ENCODE measurements at places on chromosomes 6 and 20. TPM values are rescaled to one million over a fixed set of nuclear protein-coding genes. Genes with fewer than 3 reads are reported as not detected.

DNA sequence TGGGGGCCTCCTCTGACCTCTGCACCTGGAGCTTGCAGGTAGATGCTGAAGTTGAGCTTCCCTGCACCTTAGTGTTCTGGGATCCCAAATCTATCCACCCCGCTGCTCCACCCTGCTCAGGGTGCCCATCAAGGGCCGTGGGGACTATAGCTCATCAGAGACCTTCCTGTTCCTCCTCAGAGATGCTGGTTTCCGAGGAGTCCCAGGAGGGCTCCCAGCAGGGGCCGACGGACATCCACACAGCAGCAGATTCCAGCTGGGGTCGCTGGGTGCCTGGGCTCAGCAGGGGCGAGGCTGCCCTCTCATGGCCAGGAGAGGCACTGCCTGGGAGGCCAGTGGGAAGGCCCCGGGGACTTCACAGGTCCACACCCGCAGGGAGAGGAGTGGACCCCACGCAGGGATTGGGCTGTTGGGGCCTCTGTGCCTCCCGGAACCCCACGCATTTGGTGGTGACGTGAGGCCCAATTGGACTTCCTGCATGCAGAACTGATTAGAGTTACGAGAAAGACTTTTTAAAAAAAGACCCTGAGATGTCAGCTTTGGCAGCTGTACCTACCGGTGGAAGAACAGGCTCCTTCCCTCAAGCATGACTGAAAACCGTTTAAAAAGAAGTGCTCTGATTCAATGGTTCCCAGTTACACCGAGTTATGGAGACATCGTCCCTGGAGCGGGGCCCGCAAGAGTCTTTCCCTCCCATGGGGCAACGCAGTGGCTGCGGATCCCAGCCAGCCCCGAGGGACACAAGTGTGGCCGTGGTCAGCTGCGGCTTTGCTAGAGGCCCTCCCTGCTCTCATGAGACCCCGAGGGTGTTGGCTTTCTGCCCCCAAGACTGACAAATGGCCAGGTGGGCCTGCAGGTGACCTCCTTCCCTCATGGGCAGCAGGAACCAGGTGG, 25.3 kb upstream of the SLCO4A1 start:
- DNase-seq: peak; percentile 74

HLA-DQA1 gene
- total RNA-seq: 30.1 TPM

DNA sequence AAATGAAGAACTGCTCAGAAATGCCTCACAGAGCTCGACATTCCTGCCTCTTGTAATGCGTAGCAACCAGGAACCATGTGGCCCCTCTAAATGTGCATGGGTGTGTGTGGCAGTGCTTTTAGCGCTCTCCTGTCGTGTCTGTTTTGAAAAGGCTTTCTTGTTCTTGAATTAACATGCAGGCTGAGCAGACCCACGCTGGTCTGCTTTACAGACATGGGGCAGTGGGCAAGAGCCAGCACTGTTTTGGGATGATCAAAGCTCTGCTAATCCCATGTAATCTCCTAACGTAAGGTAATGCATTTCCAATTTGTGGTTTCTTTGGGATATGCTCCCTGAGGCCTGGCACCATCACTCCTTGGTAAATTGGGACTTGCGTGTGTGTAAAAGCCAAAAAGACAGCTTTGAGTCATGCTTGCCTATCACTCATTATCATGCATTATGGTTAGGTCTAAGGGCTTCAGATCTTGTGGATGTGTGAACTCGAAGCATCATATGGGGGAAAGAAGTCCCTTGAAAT, 11.8 kb downstream of the RIPOR2 start:
- no peak for DNase-seq

ADNP gene
- 127 TPM for total RNA-seq

SYTL3 gene
- 8.7 TPM for total RNA-seq

DNA sequence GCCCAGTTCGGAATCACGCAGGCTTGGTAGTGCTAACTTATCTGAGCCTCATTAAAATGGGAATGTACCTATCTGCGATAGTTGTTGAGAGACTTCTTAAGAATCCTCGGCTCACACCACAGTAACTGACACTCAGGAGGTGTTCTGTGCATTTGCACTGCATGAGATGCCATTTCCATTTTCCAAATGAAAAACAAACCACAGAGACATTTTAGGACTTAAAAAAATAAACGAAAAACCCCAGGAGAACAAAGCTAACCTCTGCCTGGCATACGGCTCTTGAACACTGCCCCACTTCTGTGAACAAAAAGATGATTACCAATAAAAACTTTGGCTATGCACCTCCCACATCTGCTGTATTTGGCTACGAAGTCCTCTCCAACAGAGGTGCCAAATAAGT, 37.6 kb downstream of the BEND3 start:
- no peak for DNase-seq

- no peak for DNase-seq
These were observed 34.0 kb downstream of the KIAA1755 start for GRCh38 chr20:38226553-38226952.

- no peak for DNase-seq
These were observed at the start of gene ZFP57 for GRCh38 chr6:29680904-29681303. Gene ZFP57 (minus strand): TSS chr6:29681152. CDS start chr6:29677003, 4,149 bp downstream.

DNA sequence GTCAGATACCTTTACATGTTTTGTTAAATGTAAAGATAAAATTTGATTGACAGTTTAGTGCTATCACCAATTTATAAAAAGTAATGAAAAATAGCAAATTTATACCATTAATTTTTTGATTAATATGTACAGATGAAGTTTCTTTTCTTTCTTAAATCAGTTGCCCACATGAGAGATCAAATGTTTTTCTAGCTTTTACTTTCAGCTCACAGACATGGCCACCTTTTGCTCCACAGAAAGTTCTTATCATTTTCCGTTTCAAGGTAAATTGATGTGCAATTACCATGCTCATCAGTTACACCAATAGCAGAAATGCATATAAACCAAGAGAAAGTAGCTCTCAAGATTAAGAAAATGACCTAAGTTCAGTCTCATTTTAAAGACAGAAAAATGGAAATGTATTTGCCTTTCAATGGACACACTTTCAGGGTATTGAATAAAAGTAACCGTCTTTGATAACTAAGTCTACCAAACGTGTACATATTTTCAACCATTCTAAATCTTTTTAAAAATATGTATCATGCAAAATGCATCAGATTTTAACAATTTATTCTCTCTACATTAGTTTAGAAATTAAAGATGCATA, 16.6 kb upstream of the EXOC2 start:
- no peak for DNase-seq
